ENCODE measurements at places on chromosomes 2 and 18.

GRCh38 chr2:30826916-30827315, 19.7 kb upstream of the CAPN13 start:
- no peak for DNase-seq

DNA sequence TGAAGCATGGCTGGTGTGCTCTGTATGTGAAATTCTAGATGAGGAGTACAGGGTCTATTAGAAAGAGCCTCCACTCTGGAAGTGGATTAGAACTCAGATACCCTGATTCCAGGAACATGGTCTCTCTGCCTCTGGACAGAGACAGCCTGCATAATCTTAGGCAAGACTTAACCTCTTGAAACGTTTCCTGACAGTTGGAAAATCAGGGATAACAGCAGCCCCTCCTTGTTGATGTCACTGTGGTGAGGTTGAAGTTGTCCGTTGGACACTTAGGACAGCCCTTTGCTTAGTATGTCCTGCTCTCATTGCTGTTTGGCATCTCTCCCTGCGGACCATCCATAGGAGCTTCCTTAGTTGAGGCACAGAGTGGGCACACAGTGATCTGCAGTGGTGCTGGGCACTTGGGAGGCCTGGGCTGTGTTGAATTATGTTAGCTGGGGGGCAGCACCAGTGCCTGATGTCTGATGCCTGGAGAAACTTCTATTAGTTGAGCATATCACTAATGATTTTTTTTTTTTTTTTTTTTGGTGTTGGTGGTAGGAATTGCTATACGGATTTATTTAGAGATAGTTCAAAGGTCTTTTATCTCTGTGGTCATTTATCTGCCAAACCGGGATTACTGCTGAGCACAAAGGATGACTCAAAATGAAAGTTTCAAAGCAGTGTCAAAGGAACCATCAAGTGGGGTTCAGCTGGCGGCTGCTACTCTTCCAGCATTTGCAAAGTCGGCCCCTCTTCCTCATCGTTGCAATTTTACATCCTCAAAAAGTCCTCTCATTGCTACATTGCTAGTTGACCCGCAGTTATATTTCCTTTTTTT, 28.8 kb downstream of the SETBP1 start:
- no peak for DNase-seq

- DNase-seq, result no peak
Measured at GRCh38 chr2:169141713-169142352, 72.5 kb downstream of the DHRS9 start.

DNA sequence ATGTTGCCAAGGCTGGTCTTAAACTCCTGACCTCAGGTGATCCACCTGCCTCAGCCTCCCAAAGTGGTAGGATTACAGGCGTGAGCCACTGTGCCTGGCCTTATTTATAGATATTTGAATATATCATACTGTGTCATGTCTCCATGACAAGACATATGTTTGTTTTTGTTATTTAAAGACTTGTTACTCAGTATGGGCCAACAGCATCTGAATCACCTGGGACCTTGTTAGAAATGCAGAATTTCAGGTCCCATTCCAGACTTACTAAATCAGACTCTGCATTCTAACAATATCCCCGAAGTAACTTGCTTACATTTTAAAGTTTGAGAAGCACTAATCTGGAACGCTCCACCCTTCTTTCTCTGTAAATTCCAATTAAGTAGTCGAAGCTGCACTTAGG, 33.2 kb downstream of the RPE start:
- DNase-seq, result no peak

- no peak for DNase-seq
Measured at GRCh38 chr2:196170213-196170605, 1.2 kb downstream of the STK17B start.
